ENCODE measurements at places on chromosomes 5 and 9.
A peak's percentile ranks its signal among the peaks of the same experiment; 100 is the strongest.

GRCh38 chr5:69019668-69020375, 74.0 kb upstream of the SLC30A5 start:
- DNase-seq: no peak

DNA sequence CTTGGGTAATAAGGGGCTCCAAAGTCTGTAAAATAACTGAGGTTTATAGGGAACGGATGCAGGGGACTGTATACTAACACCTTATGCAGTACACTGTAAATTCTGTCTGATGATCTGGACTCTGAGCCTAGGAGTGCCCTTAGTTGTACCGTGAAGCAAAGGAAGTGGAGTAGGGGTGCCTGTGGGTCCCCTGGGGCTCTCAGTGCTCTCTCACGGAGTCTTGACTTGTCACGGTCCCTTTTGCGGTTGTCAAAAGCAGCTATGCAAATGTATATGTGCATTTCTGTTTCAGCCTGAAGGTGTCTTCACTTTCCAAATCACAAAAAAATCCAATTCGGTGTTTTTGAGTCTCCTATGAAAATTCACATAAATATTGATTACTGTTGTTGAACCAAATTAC, 17.8 kb downstream of the DMRT1 start:
- no peak for DNase-seq

DNA sequence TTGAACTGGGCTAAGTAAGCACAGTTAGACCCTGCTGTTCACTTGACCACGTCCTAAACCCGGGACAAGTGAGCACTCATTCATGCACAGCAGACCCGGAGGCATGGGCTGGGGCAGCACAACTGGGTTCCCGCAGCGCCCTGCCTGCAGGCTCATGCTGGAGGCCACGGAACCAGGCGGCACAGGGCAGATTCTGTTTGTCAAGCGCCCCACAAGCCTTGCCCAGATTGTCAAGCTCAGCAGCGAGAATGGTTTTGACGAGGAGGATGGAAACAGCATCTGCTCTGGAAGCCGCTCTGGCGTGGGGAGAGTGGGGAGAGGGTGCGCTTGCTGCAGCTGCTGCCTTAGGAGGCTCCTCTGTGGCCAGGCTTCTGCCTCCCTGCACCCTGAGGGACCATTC, 32.7 kb downstream of the PRRT1B start:
- DNase-seq: no peak

- peak; percentile 50 for DNase-seq
Observed at GRCh38 chr5:111735583-111736270, 21.3 kb downstream of the NREP start.

- no peak for DNase-seq
Observed at GRCh38 chr9:27183701-27184100, 74.7 kb downstream of the TEK start.

- DNase-seq: no peak
Observed at GRCh38 chr5:77981820-77982219, 205.7 kb upstream of the TBCA start.

DNA sequence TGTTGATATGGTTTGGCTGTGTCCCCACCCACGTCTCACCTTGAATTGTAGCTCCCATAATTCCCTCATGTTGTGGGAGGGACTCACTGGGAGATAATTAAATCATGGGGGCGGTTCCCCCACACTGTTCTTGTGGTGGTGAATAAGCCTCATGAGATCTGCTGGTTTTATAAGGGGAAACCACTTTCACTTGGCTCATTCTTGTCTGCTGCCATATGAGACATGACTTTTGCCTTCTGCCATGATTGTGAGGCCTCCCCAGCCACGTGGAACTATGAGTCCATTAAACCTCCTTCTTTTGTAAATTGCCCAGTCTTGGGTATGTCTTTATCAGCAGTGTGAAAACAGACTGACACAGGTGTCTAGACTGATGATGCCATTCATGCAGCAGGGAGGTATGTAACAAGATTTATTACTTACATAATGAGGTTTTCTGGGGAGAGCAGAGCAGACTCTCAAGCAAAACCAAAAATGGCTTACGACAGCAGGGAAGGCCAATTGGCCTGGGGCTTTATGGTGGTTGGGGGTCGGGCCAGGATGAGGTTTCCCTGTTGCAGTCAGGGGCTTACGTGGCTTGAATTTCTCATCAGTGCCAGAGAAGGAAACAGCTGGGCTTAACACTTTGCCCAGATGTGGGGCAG, 9.5 kb upstream of the COMMD10 start:
- DNase-seq: no peak
